ENCODE measurements at places on chromosomes 2 and 18. TPM values are rescaled to one million over a fixed set of nuclear protein-coding genes. Genes with fewer than 3 reads are reported as not detected.

DNA sequence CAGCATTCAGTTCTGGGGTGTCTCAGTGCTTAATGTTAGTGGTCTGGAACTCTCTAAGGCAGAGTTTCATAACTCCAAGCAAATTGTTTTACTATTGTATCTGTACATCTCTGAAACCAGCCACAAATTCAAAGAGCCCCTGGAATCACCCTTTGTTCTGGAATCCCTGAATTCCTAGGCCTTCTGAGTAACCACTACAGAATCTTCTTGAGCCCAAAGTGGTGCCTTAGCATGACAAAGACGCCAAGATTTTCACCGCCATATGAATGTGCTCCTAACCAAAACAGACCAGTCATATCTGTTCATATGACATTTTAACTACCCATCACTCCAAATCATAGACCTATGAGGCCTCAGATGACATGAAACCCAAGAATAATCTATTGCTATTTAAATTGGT, 668.1 kb downstream of the EPHA4 start:
- no peak for DNase-seq

DNA sequence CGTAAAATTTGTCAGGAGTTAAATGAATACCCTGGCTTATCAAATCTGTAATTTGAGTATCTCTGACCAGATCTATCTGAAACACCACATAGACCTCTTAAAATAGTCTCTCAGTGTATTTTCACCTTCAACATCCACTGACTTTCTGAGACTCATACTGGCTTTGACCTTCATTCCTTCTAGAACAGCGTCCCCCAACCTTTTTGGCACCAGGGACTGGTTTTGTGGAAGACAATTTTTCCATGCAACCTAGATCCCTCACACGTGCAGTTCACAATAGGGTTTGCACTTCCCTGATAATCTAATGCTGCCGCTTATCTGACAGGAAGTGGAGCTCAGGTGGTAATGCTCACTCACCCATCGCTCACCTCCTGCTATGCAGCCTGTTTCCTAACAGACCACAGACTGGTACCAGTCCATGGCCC, 3.2 kb downstream of the NBAS start:
- DNase-seq, result peak; percentile 9

DNA sequence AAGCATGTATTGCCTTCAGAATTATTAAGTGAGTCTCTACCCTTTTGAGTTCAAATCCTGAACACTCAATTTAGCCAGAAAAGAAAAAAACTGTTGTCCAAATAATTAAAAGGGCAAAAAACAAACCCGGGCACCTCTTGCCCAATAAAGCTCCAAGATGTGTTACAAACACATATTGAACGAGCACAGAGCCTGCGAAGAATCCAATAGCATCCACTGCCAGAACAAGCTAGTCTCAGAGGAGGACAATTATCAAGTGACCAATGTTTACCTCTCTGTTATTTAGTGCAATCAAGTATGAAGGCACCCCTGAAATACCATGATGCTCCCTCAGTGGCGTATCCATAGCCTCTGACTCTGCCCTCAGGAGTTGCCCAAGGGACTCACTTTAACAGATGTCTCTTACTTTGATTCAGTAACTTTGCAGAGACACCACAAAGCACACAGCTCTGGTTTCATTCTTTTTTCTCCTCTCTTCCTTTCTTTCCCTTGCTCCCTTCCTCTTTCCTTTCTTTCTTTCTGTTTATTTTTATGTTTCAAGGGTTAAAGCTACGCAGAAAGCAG, 93.5 kb upstream of the SPATS2L start:
- DNase-seq, result no peak

DNA sequence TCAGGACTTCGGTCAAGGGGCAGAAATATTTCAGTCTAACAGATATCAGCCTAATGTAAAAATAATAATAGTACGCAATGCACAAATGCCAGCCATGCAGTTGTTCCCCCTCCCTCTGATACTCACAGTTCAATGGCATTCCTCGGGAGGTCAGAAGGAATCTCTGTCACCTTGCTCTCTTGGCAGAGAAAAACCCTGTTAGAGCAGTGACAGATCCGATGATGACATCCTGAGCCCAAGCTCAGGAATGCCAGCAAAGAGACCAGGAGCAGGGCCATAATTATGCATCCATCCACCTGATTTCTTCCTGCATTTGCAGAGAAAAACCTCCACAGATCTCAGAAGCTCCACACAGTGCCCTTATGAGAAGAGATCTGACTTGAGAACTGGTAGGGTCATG, at the start of gene FSHR:
FSHR (minus strand) TSS at position 376 of the 400 bp plus-strand sequence; CDS start at position 278, 98 bp downstream.
- no peak for DNase-seq

GRCh38 chr2:70671092-70671675, 96.8 kb downstream of the ADD2 start:
- DNase-seq, result no peak

- no peak for DNase-seq
These were observed 24.7 kb upstream of the KCNG2 start for GRCh38 chr18:79772865-79773696.

GRCh38 chr2:32516567-32516966, 111.3 kb upstream of the TTC27 start:
- DNase-seq, result no peak

DNA sequence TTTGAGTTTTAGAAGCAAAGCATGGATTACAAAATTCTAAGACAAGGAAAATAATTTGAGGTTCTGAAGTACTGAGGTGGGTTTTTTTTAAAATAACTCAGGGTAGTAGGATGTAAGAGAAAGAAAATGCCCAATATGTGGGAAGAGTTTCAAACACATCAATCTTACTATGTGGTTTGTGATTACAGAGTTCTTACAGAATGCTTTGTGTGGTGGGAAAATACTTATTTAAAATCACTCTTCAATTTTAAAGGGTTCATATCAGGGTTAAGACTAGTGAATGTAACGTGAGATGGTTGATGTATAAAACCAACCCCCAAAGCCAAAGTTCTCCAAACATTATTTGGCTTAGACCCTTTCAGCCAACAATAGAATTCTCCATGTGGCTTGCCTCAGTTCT, 173.5 kb downstream of the UBE2E3 start:
- no peak for DNase-seq

AQP12B gene
- polyA plus RNA-seq, result not detected

AOX1 gene
- 5.3 TPM for polyA plus RNA-seq

LYG1 gene
- polyA plus RNA-seq, result 0.64 TPM

CPO gene
- not detected for polyA plus RNA-seq

LAPTM4A gene
- polyA plus RNA-seq, result 127 TPM

KATNAL2 gene
- polyA plus RNA-seq, result 0.63 TPM

BMP10 gene
- not detected for polyA plus RNA-seq

LTBP1 gene
- 0.82 TPM for polyA plus RNA-seq

RBM43 gene
- polyA plus RNA-seq, result 0.88 TPM

ATP6V1B1 gene
- polyA plus RNA-seq, result not detected

ANKRD53 gene
- polyA plus RNA-seq, result 0.18 TPM
